ENCODE measurements at places on chromosomes 5 and 9.

DNA sequence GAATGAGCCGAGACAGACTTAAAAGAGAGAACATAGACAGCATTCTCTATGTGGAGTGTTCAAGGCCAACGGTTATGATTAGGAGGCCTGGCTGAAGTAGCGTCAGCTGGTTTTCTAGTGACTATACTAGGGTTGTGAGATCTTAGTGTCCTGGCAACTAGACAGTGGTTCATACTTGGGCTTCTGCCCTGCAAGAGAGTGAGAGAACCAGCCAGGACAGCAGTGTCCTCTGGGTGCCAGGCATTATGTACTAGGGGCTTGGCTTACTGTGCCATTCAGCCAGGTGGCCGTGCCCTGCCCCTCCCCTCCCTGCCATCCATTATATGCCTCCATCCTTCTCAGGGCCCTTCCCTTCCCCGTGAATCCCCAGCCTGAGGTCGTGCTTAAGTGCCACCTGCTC lies 56.8 kb downstream of the TRIO start:
- DNase-seq: no peak

DNA sequence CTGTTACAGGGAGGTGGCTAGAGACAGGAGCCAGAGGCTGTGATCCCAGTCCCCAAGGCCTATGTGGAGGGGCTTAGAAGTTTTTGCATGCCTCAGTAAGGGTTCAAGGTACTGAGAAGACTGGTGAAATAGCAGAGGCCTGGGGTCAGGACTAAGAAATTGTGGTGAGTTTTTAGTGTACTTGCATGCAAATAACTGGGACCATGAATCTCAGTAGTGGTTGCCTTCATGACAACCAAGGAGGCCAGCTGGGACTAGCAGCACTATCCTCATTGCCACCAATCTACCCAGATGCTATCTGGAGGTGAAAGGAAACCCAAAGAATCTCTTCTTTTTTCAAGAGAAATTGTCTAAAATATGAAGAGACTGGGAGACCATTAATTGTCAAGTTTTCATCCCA lies 395.1 kb downstream of the CETN3 start:
- DNase-seq: no peak

GRCh38 chr9:86175743-86176456 lies 76.5 kb upstream of the GOLM1 start:
- no peak for DNase-seq

GRCh38 chr5:54902791-54903473 lies 82.5 kb downstream of the ESM1 start:
- peak; percentile 63 for DNase-seq

DNA sequence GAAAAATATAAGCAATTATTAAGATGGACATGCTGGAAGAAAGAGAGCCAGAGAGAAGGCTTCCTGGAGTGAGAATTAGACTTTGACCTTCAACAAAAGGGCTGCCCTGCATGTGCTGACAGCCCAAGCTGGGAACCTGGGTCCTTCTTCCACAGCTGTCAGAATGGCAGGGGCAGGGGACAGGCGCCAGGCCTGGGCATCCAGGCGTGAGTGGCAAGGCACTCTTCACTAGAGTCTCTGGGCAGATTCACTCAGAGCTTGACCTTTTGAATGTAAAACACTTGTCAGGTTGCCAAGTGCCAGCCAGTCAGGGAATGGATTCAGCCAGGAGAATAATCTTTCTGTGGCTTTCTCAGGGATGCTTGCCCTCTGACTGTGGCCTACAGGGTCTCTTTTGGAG lies 119.1 kb upstream of the CLINT1 start:
- no peak for DNase-seq

GRCh38 chr5:67065696-67066095 lies 130.9 kb downstream of the CD180 start:
- no peak for DNase-seq
